ENCODE measurements at places on chromosomes 7 and 10. TPM values are rescaled to one million over a fixed set of nuclear protein-coding genes. Genes with fewer than 3 reads are reported as not detected.

DNA sequence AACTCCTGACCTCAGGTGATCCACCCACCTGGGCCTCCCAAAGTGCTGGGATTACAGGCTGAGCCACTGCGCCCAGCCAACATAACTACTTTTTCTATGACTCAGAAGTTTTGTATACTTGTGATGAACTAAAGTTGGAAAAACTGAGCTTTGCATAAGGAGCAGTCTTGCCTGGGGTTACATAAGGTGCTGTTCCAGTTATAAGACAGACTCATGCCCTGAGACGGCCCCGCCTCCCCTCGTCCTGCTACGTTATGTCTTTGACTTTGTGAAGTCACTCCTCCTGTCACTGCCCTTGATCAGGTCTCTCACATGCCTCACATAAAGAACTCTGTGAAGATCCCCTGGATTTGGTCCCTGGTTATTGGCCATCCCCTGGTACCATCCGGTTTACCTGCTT is 40.4 kb upstream of the OPN4 start:
- no peak for DNase-seq

GRCh38 chr10:110501142-110501937 is 3.6 kb downstream of the DUSP5 start:
- peak; percentile 92 for DNase-seq

DNA sequence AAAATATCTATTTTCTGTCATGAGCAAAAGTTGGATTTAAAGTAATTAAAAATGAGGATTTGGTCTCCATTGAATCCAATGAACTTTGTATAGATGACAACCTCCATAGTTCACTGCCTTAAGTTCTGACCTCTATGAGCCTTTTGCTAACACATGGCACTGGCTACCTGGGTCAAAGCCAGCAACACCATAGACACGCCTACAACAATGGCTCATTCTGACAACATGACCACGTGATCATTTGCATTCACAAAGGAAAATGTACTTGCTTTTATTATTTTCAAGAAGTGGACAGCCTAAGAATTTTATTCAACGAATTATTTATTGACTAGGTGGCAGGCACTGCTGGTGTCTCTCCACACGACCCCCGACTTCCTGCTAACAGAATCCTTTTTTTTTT is 90.6 kb downstream of the CARD11 start:
- DNase-seq, result no peak

GRCh38 chr10:96497391-96497790 is 16.3 kb downstream of the TLL2 start:
- DNase-seq, result peak; percentile 32

UPK3BL2 gene
- total RNA-seq, result 24.4 TPM

TMEM229A gene
- not detected for total RNA-seq

- DNase-seq, result peak; percentile 22
Observed at GRCh38 chr10:969473-970150, 18.6 kb upstream of the GTPBP4 start.

PRLHR gene
- not detected for total RNA-seq

DNA sequence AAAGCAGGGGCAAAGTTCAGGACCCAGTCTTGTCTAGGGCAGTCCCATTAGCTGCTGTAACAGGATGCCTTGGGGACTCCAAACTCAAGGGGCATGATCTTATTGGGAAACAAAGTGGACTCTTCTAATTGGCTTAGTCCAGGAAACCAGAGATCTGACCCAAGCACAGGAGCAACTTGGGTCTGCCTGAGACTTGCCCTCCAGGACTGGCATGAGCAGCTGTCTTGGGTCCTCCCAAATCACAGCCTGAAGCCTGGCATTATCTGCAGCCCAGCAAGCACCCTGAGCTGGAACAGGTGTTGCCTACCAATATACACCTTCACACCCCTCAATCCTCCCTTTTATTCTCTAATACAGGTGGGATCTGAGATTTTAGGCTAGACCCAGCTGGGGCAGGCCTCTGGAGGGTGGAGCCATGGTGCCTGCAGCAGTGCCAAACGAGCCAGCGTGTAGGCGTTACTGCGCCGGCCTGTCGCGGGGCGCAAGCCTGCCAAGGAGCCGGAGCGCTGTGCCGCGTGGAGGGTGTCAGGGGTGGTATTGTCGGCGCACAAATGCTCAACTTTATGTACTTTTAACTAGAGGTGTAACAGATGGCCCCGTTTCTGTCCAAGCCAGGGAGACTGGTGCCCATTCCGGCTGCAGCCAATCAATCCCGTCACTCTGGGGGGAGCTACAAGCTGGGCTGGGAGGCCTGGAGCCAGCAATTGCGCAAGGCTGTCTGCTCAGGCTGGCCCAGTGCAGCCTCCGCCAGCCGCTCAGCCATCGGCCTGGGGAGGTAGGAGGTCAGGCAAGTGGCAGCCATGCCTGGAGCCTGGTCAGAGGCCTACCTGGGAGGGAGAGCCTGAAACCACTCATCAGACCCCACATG is 12.8 kb upstream of the LBX1 start:
- no peak for DNase-seq

DNA sequence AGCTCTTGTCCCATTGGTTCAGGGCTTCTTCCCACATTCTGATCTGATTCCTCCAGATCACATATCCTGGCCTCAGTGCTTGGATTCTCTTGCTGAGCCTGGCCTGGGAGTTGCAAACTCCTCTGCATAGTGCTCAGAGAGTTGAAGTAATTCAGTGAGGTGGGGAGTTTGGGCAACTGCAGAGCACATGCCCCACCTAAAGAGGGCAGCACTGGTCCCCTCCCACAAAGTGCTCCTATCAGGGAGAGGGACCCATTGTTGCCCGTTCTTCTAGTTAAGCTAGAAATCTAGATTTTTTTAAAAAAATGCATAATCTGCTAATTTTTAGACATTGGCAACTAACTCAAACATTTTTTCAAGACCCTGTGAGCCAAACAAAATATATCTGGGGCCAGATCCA is 45.1 kb downstream of the CHN2 start:
- DNase-seq, result no peak

FGF8 gene
- not detected for total RNA-seq

- DNase-seq, result no peak
Observed at GRCh38 chr7:77464589-77464988, 48.4 kb upstream of the GSAP start.

GRCh38 chr10:1293636-1294435 is 237.7 kb downstream of the WDR37 start:
- peak; percentile 41 for DNase-seq

LRRN3 gene
- 0.51 TPM for total RNA-seq

MPP7 gene
- total RNA-seq, result 47.3 TPM

PPA1 gene
- total RNA-seq, result 137 TPM

- no peak for DNase-seq
Observed at GRCh38 chr10:124145109-124145870, 51.9 kb upstream of the CHST15 start.

- no peak for DNase-seq
Observed at GRCh38 chr10:113890769-113891168, 36.3 kb downstream of the NHLRC2 start.

DNA sequence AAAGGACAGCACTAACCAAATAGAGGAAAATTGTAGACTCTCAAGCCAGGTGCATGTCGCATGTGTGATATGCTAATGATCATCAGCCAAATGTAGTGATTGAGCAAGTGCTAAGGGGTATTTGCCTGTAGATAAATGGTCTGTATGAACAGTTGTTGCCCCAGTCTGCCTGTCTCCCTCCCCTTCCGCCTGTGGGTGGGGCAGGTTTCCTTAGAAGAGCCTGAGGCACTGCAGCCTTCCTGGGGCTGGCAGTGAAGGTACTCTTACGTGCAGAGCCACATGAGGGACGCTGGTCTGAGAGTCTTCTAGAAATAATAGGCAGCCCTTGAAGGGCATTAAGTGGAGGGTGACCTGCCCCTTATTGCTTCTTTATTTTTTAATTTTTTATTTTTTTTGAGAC is 152.1 kb downstream of the SNX10 start:
- no peak for DNase-seq

GRCh38 chr7:16660702-16661464 is 14.9 kb downstream of the BZW2 start:
- no peak for DNase-seq

- DNase-seq, result no peak
Observed at GRCh38 chr10:114706458-114707055, 48.5 kb upstream of the ABLIM1 start.

DNA sequence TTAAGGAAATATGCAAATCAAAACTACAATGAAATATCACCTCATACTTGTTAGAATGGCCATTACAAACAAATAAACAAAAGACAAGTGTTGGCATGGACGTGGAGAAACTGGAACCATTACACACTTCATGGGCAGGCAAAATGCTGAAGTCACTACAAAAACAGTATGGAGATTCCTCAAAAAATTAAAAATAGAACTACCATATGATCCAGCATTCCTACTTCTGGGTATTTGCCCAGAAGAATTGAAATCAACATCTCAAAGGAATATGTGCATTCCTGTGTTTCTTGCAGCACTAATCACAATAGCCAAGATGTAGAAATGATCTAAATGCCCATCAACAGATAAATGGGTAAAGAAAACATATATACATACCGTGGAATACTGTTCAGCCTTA is 83.6 kb downstream of the NRCAM start:
- no peak for DNase-seq

DNA sequence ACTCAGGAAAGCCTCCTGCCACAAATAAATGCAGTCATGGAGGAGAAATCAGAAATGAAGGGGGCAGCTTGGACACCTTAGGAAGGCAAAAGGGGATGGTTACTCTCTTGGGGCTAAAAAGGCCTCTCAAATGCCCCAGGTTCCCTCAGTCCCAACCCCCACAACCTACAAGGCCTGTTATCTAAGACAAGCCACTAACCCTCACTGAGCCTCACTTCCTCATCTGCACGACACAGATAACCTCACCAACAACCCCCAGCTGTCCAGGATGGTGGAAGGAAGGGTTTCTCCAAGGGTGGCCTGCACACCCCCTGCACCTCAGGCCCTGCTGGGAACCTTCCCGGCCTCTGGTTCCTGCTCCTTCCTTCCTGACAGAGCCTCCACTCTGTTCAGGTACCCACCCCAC is 29.2 kb downstream of the SORBS1 start:
- no peak for DNase-seq

WNT8B gene
- total RNA-seq, result 0.34 TPM

GRCh38 chr10:1242975-1243374 is 186.8 kb downstream of the WDR37 start:
- no peak for DNase-seq

DNA sequence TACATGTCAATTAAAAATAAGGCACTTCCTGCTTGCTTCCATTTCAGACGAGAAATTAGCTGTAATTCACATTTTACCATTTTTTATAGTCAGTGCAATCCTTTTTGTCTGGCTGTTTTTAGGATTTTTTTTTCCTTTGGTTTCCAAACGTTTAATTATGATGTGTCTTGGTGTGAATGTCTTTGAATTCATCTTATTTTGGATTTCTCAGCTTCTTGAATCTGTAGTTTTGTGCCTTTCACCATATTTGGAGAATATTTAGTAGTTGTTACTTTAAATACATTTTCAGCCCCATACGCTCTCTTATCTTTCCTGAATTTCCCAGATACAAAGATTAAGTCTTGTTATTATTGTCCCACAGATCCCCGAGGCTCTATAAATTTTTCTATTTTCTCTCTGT is 2.4 kb upstream of the SCART1 start:
- no peak for DNase-seq
